ENCODE measurements at places on chromosomes 11 and 22. TPM values are rescaled to one million over a fixed set of nuclear protein-coding genes. Genes with fewer than 3 reads are reported as not detected.

DDT gene
- total RNA-seq: 93.4 TPM

CENATAC gene
- 6.4 TPM for total RNA-seq

NAT10 gene
- total RNA-seq: 22.7 TPM

C22orf42 gene
- not detected for total RNA-seq

Measured in myometrial cell (primary cell).